Motor neuron (in vitro differentiated cells): ENCODE measurements at places on chromosomes 13 and 19. TPM values are rescaled to one million over a fixed set of nuclear protein-coding genes. Genes with fewer than 3 reads are reported as not detected.

DNA sequence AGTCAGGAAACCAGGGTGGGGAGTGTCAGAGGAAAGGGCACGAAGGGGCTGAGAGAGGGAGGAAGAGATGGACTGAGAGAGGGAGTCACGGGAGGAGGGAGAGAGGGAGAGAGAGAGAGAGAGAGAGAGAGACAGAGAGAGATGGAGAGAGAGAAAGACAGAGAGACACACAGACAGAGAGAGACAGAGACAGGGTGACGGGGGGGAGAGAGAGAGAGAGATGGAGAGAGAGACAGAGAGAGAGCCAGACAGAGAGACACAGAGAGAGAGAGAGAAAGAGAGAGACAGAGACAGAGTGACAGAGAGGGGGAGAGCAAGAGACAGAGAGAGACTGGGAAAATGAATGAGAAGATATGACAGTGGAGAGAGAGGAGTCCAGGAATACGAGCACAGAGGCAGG is 494 bp upstream of the KLK14 start:
- no peak for ATAC-seq

- peak; percentile 31 for ATAC-seq
Observed at GRCh38 chr19:2982983-2983350, 5.6 kb downstream of the TLE6 start.

Gene FOSB
- total RNA-seq = 5.8 and 7.4 TPM in 2 replicates

GRCh38 chr19:18290302-18291018 is 9.0 kb upstream of the JUND start:
- ATAC-seq = no peak

GRCh38 chr13:95176611-95177259 is 124.5 kb downstream of the ABCC4 start:
- ATAC-seq = no peak

Gene ERICH4
- 0.39 and 0.62 TPM in 2 replicates for total RNA-seq

Gene PROZ
- total RNA-seq = 0.05 and 0.31 TPM in 2 replicates

DNA sequence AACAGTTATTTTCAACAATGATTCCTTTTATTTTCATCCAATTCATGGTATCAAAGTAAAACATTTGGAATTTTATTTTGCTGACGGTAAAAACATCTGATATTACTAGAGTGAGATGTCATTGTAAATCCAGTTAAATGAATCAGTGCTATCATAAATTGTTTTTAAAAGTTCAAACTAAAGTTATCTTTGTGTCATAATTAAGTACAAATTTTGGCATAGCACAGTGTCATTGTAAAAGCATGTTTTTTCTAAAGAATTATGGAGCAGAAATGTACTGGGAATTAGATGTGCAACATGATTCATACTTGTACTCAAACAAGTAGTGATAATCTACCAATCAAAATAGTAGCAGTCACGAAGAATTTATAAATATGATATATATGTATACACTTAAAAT is 92.8 kb downstream of the FAM216B start:
- ATAC-seq = no peak

- no peak for ATAC-seq
Observed at GRCh38 chr19:46718157-46718933, 1.4 kb upstream of the PRKD2 start.

GRCh38 chr13:32895296-32895695 is 120.9 kb upstream of the KL start:
- ATAC-seq = no peak

DNA sequence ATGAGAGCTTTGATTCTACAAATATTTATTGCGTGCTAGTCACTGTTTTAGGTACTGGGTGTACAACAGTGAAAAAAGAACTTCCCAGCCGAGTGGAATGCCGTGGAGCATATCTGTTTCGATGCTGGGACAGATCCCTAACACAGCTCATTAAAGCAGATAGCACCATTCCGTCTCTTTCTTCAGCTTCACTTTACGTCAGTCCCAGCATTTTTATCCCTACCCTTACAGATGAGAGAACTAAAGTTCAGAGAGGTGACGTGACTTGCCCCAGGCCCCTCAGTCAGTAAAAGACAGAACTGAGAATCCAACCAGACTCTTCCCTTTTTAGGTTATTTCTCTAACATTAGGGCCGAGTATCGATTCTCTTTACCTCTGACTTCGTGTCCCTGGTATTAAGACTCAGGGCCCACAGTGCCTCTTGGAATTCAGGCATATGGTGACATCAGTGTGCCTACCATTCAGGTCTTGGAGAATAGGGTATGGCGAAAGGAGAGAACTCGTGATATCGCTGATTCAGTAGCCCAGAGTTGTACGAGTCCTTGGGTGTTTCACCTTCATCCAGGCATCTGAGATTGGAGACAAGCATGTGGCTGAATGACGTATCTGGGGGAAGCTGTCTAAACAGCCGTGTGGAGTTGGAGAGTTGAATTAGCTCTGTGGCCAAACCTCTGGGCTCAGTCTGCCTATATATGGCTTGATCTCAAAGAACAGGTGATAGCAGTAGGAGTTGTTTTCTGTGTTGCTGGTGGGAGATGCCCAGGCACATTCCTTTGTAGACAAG is 27.1 kb downstream of the ACTN4 start:
- no peak for ATAC-seq

DNA sequence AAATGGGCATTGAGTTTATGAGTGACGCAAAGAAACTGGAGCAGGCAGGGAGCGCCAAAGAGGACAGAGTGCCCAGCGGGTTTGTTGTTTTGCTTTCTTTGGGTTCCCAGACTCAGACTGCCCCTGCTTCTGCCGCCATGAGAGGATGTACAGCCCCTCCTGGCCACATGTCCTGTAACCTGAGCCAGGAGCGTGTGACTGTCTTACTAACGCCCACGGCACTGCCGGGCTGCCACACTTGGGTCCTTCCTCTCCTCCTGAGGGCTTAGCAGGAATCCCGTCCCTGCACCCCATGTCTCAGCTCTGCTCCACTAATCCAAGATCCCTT is 80.5 kb downstream of the GPR12 start:
- no peak for ATAC-seq

Gene OSCAR
- 0.18 and 0.21 TPM in 2 replicates for total RNA-seq

Gene HSH2D
- total RNA-seq = 0.25 TPM in 1 of 2 replicates, not detected in the other

- no peak for ATAC-seq
Observed at GRCh38 chr19:50546527-50547221, 21.6 kb downstream of the LRRC4B start.

GRCh38 chr13:99009987-99010551 is 32.2 kb upstream of the DOCK9 start:
- no peak for ATAC-seq

- ATAC-seq = peak; percentile 82
Observed at GRCh38 chr13:96822895-96823294, 171.4 kb downstream of the OXGR1 start.

DNA sequence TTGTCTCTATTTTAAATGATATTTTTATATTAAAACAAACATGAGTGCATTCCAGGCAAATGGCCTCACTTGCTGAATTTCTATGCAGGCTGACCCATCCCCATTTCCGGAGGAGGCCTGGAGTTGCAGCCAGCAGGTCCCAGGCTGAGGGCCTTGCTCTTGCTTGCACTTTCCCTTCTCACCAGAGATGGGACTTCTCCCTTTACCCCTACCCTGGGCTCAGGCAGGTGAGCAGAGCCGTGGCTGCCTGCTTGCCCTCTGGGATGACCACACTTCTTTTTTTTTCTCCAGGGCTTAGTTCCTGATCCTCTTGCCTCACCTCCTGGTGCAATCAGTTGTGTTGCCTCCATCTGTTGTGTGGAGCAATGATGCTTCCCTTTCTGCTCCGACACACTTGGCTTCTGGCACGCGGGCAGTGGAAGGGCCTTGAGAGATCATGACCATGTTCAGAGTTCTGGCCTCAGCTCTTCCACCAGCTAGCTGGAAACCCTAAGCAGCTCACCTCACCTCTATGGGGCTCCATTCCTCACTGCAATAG is 11.1 kb upstream of the OLFM4 start:
- ATAC-seq = no peak

GRCh38 chr13:31798189-31798588 is 58.9 kb downstream of the RXFP2 start:
- ATAC-seq = no peak

DNA sequence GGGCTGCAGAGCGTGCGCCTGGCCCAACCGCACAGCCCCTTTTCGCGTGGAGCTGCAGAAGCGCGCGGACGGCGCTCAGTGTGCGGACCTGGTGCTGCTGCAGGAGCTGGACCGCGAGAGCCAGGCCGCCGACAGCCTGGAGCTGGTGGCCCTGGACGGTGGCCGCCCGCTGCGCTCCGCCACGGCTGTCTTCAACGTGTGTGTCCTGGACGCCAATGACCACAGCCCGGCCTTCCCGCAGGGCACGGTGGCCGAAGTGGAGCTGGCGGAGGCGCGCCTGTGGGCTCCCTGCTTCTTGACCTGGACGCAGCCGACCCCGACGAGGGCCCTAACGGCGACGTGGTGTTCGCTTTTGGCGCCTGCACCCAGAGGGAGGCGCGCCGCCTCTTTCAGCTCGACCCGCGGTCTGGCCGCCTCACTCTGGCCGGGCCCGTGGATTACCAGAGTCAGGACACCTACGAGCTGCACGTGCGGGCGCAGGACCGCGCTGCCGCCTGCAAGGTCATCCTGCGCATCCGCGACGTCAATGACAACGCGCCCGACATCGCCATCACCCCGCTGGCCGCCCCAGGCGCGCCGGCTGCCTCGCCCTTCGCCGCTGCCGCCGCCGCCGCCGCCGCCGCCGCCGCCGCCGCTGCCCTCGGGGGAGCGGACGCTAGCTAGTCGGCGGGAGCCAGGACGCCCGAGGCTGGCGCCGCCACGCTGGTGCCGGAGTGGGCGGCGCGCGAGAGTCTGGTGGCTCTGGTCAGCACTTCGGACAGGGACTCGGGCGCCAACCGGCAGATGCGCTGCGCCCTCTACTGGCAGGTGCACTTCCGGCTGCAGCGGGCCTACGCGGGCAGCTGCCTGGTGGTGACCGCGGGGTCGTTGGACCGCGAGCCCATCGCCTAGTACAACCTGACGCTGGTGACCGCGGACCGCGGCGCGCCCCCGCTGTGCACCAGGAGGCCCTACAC is 172.2 kb downstream of the OLFM4 start:
- peak; percentile 90 for ATAC-seq

GRCh38 chr19:50835785-50836542 is 2.6 kb upstream of the KLK15 start:
- peak; percentile 99 for ATAC-seq

- ATAC-seq = no peak
Observed at GRCh38 chr19:11016631-11017030, 55.8 kb downstream of the SMARCA4 start.

Gene RGL3
- 1.3 and 2.2 TPM in 2 replicates for total RNA-seq

GRCh38 chr19:13016245-13016627 is 21.0 kb downstream of the NFIX start:
- ATAC-seq = no peak

DNA sequence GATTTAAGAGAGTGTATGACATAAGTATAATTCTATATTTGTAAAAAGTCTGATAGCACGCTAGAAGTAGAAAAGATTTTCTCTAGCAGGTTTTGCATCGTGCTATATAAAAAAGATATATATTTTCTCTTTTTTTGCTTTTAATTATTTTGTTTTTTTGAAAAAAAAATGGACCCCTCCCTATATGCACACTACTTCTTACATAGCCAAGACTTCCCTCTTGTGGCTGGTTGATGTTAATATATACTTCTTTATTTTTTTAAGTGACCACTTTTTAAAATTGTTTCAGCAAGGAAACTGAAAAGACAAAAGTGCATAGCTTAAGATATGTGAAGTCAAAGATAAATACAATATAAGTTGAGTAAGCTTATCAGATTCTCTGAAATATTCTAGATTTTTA is 1202.8 kb downstream of the DIAPH3 start:
- no peak for ATAC-seq

DNA sequence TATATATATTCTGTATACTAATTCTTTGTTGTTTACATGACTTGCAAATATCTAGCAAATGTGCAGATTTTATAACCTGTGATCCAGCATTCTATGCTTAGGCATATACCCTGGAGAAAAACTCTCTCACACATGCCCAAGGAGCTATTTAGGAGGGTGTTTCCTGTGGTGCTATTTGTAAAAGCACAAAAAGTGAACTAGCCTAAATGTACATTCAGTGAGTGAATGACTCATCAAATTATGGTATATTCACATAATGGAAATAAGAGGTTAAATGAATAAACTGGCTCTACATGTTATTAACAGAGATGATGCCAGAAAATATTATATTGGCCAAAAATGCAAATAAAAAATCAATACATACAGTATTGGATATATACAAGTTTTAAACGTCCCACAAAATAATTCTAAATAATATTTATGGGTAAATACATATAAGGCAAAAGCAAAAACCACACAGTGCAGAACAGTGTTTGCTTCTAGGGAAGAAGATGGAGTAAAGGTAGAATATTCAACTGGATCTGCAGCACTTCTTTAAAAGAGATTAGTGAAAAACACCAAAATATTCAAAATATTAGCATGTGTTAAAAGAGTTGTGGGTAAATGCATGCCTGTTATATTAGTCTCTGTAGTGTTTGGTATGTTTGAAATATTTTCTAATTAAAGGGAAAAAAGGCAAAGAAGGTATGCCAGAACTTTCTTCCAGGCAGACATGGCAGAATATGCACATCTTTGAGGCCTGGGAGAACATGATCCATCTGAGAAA is 344.7 kb downstream of the KLF5 start:
- ATAC-seq = no peak

DNA sequence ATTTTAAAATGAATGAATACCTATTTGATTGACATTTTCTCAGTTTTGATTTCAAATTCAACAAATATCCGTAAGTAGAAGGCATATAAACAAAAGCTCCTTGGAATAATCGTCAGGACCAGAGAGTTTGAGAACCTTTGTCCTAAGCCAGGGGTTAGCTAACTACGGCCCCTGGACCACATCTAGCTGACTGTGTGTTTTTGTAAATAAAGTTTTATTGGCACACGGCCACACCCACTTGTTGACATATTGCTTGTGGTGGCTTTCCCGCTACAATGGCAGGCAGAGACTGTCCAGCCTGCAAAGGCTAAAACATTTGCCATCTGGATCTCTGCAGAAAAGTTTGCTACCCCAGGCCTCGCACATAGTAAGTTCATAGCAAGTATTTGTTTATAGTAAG is 83.4 kb downstream of the GNG7 start:
- no peak for ATAC-seq

Gene BEST2
- 0.09 and 0.21 TPM in 2 replicates for total RNA-seq

- no peak for ATAC-seq
Observed at GRCh38 chr13:40539576-40540327, 126.7 kb downstream of the FOXO1 start.

- ATAC-seq = no peak
Observed at GRCh38 chr13:91661692-91662490, 263.5 kb downstream of the GPC5 start.

GRCh38 chr13:99297331-99297730 is 9.9 kb downstream of the GPR183 start:
- no peak for ATAC-seq

Gene IGFL3
- total RNA-seq = not detected in 2 replicates

Gene ZNF154
- 1.3 and 1.5 TPM in 2 replicates for total RNA-seq

Gene DENND1C
- total RNA-seq = 0.49 and 1.1 TPM in 2 replicates

Gene NLRP4
- total RNA-seq = 0.10 TPM in 1 of 2 replicates, not detected in the other

GRCh38 chr13:23796551-23796950 is 92.6 kb downstream of the MIPEP start:
- peak; percentile 31 for ATAC-seq

DNA sequence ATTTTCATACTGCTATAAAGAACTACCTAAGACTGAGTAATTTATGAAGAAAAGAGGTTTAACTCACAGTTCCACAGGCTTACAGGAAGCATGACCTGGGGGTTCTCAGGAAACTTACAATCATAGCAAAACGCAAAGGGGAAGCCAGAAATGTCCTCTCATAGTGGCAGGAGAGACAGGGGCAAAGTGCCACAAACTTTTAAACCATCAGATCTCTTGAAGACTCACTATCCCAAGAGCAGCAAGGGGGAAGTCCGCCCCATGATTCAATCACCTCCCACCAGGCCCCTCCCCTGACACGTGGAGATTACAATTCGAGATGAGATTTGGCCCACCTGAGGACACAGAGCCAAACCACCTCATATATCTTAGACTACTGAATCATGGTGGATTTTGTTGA is 198.7 kb downstream of the KCTD12 start:
- no peak for ATAC-seq

- peak; percentile 86 for ATAC-seq
Observed at GRCh38 chr19:5536337-5536894, 31.3 kb downstream of the TINCR start.
